T47D (cell line): ENCODE measurements at places on chromosomes 2 and 18.

DNA sequence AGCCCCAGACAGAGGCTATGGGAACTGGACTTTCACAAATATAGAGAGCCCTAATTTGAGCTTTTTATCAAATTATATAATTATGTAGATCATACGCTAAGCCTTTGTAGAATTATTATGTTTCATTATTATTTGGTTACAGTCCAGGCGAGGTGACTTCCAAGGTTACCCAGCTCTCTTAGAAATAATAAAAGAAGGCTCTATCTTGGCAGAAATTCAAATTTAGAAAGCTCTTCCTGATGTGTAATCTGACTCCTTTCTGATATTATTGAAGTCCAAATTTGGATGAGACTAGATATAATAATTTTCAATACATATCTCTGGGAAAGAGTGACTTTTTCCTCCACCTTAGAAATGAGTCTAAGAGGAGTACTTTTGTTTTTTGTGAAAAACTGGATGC, 4.8 kb upstream of the SLC38A11 start:
- DNase-seq, result no peak

GRCh38 chr2:224308272-224308911, 93.5 kb downstream of the FAM124B start:
- DNase-seq, result no peak

DNA sequence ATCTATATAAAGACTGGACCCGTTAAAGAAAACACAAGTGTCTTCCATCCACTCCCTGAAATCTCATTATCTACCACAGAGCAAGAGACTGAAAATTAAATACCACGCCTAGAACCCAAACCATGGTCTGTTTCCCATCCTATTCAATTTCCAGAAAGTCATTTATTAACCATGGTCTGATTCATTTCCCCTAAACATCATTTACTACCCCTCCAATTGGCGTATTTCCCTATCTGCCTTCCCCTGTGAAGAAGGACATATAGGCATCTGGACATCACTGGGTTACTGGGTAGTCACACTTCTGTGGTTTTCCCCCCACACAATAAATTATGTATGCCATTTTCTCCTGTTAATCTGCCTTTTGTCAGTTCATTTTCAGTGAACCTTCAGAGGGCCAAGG, 30.8 kb downstream of the CCDC93 start:
- DNase-seq, result no peak

DNA sequence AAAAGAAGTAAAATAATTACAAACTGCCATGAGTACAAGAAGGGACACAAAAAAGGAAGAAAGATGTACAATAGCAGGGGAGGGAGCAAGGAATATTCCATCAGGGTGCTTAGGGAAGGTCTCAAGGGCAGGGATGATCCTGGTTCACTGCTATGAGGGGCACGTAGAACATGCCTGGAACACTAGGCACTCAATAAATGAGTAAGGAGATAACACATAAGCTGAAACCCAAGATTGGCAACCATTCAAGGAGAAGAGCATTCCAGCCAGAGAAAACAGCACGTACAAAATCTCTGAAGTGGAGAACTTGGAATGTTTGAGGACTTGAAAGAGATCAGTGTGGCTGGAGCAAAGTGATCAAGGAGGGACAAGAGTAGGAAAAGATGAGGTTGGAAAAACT, 103.2 kb downstream of the FAM161A start:
- DNase-seq, result no peak

DNA sequence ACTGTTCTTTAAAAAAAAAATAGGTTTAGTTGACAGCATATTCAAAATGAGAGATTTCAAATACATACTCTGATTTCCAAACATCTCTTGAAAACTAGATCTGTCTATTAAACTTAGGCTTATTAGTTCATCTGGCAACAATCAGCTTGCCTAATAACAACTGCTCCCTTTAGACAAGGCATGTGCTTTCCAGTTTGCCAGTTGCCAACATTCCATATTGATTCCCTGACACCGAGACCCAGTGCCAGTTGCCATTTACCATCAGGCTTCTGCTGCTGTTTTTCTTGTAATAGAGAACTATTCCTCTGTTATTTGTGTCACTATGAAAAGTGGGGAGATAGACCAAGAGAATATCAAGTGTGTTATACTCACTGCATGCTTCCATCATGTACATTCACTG, 256.0 kb downstream of the C1D start:
- DNase-seq, result no peak

- no peak for DNase-seq
These were observed 83.3 kb downstream of the UBE2E3 start for GRCh38 chr2:181063696-181064095.

GRCh38 chr2:233807966-233808935, 30.1 kb downstream of the MROH2A start:
- no peak for DNase-seq

GRCh38 chr2:132562245-132562644, 107.8 kb downstream of the LYPD1 start:
- DNase-seq, result no peak

DNA sequence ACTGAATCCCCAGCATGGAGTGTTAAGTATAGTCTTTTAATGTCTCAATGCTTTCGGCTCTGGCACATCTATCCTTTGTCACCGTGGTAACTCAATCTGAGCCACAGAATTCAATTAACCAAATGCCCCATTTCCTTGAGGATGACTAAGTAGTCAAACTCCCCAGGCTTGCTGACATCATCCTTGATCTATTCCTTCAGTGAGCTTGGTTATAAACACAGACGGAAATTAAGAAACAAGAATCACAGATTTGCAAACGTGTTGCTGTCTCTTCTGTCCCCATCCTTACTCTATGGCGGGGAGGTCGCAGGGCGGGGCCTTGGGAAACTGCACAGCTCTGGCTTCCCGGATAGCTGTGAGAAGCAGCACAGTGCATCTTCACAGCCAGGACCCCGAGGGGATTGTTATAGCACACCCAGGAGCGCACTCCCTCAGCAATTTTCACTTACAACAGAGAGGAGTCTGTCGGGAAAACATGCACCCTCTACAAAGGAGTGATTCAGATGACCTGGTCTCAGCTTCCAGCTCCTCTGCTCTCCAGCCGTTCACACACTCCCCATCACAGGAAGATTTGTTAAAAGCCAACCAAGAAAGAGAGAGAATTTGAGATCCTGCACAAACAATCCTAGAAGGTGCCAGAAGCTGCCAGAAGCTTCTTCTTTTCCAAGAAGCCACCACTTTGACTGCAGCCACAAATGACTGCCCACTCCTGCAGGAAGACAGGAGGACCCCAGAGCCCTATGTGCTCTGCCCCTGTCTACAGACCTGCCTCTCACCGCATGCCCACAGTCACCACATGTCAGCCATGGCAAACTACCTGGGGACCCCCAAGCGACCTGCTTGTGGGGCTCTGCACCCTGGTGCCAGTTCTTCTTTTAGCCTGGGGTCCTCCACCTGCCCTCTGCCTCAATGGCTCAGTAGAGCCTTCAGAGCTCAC, 44.9 kb upstream of the YWHAQ start:
- no peak for DNase-seq

DNA sequence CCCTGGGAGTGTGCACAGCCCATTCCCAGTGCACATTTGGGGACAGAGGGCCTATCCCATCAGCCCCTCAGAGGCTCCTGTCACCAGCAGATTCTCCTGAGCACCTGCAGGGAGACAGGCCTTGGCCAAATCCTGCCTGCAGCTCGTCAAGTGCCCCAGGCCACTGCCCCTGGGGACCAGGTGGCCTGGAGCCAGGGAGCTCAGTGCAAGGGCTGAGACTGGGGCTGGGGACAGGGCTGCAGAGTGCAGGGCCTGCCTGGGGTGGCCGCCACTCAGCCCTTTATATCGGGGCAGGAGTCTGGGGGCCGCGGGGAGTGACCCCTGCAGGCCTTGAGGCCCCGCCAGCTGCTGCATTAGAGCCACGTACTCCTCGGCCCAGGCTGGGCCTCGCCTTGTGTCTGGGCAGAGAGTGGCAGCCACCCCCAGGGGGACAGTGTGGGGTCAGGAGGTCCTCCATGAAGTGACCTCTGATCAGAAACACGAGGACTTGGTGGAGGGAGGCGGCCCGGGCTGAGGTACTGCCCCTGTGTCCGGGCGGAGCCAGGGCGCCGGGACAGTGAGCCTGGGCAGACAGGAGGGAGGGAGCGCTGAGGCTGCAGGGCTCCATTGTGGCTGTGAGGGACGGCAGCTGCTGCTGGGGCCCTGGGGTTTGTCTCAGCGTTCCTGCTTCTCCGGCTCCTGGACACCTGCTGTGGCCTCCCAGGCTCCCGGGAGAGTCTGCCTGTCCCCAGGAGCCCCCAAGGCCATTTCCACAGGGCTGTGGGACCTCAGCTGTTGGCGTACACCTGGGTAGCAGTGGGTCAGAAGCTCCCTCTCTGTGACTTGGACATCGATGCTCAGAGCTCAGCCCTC, 24.2 kb downstream of the GPC1 start:
- no peak for DNase-seq

GRCh38 chr2:49222975-49223528, 68.7 kb upstream of the FSHR start:
- DNase-seq, result no peak

GRCh38 chr18:57466745-57467409, 31.7 kb downstream of the ONECUT2 start:
- DNase-seq, result no peak

DNA sequence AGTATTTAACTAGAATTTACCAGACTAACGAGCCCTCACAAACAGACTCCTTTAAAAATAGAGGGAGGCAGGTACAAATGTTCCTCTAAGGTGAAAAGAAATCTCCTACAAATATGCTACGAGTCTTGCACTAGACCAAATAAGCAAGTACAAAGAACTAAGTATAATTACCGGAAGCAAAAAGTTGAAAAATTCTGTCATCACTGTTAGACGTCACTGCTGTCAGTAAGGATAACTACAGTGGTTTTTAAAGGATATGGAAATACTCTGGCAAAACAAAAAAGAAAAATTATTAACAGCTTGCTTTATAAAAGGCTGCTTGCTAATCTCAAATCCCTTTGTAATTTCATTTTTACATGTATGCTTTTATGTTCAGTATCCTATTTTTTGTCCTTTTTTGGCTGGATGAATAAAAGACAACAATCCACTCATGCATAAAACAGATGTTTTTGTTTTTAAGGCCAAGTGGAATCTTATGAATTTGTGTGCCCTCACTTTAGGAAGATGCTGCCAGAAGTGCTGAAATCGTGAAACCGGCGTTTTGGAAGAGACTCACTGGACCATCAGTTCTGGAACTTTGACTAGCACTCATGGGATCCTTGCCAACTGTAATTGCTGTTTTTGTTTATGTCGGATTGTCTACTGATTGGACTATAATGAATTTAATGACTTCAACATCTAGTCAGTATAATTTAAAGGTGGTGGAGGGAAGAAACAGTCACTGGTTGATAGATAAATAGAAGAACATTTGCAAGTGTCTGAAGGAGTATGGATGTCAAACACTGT, 6.7 kb downstream of the ZNF521 start:
- no peak for DNase-seq

DNA sequence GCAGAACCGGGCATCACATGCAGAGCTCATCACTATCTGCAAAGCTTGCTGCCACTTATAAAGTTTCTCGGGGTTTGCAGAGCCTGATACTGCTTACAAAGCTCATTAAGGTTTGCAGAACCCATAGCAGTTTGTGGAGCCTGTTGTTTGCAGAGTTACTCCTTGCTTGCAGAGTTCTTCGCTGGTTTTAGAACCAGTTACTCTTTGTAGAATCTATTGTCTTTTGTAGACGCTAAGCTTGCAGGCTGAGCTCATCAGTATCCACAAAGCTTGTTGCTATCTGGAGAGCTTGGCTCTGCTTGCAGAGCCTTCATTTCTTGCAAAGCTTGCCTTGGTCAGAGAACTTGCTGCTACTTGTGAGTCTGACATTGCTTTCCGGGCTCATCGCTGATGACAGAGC, 106.9 kb downstream of the CELF4 start:
- no peak for DNase-seq

DNA sequence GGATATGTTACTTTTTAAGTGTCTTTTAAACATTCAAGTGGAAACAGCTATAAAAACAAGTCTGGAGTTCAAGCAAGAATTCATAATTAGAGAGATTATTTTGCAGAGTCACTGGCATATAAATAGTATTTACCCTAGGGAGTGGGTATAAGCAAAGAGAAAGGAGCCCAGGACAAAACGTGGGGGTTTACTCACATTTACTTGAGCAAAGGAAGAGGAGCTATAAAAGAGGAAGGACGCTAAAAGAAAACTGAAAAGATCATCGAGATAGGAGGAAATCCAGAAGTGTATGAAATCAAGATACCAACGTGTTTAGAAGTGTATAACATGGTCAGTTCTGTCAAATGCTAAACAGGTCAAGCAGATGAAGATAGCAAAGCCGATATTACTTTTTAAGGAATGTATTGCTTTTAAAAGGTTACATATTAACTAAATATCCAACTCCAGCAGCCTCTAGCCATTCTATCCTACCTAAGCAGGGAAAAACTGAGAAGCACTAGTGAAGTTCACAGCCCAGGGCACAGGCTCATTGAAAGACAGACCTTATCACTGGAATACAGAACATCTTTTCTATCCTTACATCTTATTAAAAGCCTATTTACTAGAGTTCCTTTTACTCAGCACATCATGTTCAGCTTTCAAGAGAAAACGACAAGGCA, 8.6 kb downstream of the KANSL1L start:
- DNase-seq, result no peak

- DNase-seq, result no peak
These were observed 8.2 kb upstream of the GAREM2 start for GRCh38 chr2:26164641-26165211.

DNA sequence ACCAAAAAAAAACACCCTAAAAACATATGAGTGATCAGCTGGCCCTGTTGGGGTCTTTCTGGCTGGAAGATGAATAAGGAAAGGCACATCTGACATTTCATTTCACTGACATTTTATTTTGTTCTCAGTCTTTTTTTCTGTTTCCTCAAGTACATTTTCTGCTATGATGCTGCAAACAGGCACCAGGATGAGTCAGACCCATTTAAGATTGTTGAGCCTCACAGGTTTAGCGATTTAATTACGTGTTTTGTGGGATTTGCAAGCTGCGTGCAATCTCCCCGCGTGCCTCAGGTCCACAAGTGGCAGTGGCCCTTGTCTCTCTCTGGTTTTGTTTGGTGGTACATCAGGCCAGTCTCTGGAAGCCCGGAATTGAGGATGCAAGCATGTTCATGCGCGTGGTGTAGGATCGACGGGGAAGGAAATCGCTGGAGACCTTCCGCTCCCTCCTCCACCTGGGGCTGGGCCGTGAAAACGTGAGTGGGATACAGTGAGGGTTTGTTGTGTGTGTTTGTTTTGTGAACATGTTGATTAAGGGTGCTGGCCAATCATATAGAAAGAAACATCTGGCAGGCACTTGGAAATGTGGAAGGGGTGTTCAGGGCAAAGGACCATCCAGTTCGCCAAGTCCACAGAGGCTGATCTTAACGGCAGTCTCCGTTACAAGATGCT, 120.2 kb upstream of the ZNF516 start:
- no peak for DNase-seq
